ENCODE measurements at places on chromosomes 5 and 9.

DNA sequence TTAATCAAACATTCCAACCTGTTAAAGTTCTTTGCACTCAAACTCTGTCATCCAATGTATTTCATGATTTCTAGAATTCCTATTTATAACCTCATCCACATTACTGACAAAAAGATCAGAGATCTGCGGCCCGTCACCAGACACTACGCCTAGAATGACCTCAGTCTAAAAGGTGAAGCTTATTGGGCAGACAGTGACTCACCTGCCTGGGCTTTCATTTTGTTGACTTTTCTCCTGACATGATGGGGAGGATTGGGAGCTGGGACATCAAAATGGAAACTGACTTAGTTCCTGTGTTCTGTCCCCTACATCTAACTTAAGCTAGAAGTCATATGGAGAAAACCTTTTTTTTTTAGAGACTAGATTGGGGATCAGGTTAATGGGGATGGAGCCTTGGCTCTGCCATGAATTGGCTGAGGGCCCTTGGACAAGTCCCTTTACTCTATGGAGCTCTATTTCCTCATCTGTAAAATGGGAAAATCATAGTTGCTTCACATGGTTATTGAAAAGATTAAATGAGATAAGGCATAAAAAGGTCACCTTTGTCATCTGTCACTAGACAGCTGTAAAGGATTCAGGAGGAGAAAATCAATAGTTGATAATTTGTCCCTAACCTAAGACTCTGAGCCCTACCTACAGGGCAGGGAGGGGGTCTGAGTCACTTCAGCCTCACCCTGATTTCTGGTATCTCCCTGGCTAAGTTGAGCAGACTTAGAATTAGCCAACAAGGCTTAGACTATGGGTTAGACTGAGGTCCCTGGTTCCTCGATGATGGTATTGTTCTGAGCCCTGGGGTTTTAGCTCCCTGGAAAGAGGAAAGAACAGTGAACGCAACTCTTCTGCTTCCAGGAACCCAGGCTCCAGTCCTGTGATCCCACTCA, 224.8 kb upstream of the TBC1D2 start:
- no peak for DNase-seq

- no peak for DNase-seq
Observed at GRCh38 chr5:180495292-180495691, 1.1 kb downstream of the CNOT6 start.

GRCh38 chr9:127877566-127877998, at the start of gene AK1:
AK1 (minus strand) TSS chr9:127877675; CDS start chr9:127874617, 3,058 bp downstream.
- DNase-seq: peak; percentile 39

- no peak for DNase-seq
Observed at GRCh38 chr5:177301503-177302165, 1.9 kb downstream of the RAB24 start.

GRCh38 chr5:118651002-118651401, 337.3 kb downstream of the DTWD2 start:
- no peak for DNase-seq

DNA sequence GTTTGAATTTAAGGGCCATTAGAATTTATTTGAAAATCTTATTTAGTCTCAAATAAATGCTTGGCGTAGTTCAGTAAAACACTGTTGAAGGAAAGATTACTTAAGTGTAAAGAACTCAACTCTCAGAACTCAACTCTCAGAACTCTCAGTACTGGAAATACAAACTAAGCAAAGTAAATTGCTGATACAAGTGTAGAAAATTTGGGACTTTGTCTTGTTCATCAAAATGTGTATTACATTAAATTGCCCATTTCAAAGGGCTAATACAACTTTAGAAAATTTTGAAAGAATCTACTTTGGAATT, 99.4 kb downstream of the CSNK1G3 start:
- DNase-seq: no peak

DNA sequence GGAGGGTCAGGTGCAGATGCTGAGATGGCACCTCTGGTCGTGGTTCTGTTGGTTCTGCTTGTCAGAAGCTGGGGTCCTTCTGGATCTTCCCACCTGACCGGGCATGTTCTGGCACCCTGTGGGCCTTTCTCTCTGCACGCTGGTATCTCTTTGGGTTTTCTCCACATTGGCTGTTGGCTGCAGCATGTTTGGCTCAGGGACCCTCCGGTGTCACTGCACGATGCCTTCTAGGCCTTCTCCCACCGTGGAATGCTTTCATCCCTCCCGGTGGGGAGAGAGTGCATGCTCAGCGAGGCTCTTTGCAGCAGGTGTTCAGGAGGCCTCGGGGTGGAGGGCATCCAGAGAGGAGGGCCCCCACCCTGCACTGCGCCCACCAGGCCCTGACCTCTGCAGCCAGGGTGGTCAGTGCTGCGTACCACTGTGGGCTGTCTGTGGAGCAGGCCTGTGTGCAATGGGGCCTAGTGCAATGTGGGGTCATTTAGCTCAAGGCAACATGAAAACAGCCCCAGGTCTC, 119.4 kb downstream of the WNK2 start:
- DNase-seq: no peak

GRCh38 chr5:172729588-172729987, 41.4 kb downstream of the DUSP1 start:
- DNase-seq: no peak

- DNase-seq: no peak
Observed at GRCh38 chr5:169325273-169325672, 24.3 kb upstream of the SLIT3 start.

GRCh38 chr5:133460172-133460758, 152.1 kb downstream of the FSTL4 start:
- no peak for DNase-seq

All from amniotic stem cell (primary cell).